Glutamatergic neuron (in vitro differentiated cells): ENCODE measurements at places on chromosomes 7 and 10.

DNA sequence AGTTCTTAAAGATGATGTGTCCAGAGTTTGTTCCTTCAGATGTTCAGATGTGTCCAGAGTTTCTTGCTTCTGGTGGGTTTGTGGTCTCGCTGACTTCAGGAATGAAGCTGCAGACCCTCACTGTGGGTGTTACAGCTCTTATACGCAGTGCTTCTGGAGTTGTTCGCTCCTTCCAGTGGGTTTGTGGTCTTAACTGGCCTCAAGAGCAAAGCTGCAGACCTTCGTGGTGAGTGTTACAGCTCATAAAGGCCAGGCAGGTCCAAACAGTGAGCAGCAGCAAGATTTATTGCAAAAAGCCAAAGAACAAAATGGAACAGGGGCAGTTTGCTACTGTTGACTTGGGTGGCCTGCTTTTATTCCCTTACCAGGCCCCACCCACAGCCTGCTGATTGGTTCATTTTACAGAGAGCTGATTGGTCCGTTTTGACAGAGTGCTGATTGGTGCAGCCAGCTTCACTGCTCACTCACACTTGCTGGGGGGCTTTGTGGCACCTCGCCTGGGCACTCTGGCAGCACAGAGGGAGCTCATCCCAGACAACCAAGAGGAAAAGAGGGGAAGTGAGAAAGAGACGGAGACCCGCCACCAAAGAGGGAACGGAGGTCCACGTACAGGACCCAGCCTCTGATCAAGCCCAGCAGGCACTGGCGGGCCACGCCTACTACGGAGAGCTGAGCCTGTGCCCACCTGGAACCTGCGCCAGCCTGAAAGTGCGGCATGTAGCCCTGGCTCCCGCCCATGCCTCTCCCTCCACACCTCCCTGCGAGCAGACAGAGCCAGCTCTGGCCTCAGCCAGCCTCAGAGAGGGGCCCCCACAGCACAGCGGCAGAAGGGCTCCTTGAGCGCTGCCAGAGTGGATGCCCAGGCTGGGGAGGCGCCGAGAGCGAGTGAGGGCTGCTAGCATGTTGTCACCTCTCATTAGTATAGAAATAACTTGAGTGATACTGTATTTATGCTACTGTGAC is 55.8 kb upstream of the SEMA3C start:
- DNase-seq: no peak

DNA sequence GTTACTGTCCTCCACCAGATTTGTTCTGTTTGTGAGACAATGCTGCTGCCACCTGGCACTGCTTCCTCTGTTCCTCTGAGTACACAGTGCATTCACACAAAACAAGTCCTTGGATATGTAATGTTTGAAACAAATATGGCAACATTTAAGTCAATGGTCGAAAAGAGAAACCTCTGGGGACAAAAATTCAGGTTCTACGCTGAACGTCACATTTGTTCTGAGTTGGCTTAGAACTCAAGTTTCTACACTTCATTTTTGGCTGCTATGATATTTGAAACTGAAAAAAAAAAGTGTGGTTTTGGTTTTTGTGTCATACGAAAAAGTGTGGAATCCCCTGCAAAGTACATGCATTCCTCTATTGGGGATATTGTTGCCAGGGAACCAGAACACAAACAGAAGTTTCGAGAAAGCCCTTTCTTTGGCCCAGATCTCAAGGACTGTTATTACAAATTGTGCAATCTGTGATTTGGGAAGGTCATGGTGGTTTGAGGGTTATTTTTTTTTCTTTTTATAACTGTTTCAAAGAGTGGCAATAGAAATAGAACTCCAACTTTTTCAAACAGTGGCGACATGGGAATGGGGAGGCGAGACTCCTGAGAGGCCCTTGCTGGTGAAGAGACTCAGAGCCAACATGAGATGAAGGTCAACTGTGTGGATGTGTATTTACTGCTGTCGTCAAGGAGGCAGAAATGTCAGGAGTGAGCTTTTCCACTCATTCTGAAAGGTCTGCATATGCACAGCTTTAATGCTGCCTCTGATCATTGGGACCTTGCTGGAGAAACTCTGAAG is 127.5 kb downstream of the CUBN start:
- DNase-seq: no peak

DNA sequence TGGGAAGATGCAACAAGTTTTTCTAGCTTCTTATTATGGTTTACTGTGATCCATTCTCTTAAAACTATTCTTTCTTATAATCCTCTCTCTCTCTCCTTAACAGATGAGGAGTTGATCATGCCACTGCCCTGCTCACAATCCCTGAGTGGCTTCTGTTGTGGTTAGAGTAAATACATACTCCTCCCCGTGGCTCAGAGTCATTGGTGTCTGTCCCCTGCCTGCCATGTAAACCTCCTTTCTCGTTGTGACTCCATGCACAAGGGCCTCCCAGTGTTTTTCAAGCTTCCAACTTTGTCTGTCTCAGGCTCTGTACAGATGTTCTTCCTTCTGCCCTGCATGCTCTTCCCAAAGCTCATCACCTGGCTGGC is 20.4 kb downstream of the CCNY start:
- no peak for DNase-seq

DNA sequence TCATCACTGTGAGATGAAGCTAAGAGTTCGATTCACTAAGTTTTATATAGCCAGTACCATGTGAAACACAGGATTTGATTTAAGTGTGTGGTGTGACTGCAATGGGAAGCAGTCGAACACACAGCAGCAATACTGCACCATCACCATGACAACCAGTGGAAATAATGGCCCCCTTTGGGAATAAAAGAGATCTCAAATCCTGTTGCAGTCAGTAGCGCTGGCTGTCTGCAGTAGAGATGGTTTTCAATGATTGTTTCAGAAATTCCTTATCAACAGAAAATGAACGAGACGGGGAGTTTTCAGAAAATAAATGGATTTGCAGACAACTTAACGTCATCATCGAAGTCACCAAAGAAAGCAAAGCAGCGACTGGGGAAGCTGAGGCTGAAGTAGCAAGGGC is 91.0 kb downstream of the PTPRE start:
- DNase-seq: no peak

DNA sequence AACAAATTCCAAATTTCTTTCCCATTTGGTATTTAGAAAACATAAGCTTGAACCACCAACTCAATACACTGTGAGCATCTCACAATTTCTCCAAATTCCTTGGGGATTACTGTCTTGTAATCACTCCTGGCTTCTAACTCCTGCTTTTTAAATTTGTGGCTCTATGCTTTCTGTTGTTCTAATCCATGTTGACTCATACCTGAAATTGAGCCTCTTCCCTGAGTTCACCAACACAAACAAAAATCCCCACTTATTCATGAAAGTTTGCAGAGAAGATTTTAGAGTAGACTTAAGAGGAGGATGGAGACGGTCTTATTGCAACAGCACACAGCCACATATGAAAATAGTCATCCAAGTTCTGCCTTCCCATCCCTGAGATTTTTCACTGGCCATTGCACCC is 252.5 kb downstream of the PTEN start:
- no peak for DNase-seq

DNA sequence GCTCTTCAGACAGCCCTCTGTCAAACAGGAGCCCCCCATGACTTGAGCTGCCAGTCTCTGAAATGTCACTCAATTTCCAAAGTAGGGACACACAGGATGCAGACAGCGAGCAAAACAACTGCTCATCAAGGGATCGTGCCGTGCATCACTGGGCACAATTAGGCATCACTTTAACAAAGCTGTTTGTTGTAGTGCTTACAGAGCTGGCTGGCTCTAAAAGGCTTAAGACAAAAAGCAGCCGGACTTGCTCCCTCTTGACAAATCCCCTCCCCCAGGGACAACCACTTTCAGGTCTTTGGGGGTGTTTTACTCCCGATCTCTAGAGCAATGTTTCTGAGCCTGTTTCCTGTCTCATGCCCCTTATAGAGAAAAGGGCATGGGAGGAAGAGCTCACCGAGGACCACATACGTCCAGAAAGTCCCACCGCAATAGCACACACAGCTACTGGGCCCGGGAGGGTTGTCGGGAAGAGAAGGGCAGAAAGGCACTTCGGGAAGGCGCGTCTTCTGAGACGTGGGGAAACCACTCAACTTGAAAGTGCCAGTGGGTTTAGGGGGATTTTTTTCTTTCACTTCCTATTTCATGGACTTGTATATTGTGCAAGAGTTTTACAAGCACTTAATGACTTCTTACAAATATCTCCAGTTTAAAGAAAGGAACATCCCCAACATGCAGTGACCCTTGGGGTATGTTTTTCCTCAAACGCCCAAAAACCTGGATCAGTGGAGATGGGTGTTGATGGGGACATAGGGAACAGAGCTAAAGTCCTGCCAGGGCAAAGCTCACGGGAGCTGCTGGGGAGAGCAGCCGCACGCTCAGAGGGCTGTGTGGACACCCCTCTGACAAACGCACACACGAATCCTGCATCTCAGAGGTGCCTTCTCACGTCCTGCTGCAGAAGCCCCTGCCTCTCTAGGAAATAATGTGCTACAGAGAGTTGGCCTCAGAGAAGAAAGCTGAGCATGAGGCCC is 27.1 kb downstream of the LRRC20 start:
- no peak for DNase-seq
